ENCODE measurements at places on chromosomes 1 and 21. TPM values are rescaled to one million over a fixed set of nuclear protein-coding genes. Genes with fewer than 3 reads are reported as not detected.

The STX12 gene
- polyA plus RNA-seq, result 25.0 TPM

The TNFRSF25 gene
- not detected for polyA plus RNA-seq

The CAMTA1 gene
- 148 TPM for polyA plus RNA-seq

The RCSD1 gene
- 74.6 TPM for polyA plus RNA-seq

The H3-3A gene
- 421 TPM for polyA plus RNA-seq

The TMPRSS2 gene
- not detected for polyA plus RNA-seq

The LCE1F gene
- 0.96 TPM for polyA plus RNA-seq

GRCh38 chr1:23184212-23184934 is 15.7 kb upstream of the LUZP1 start:
- no peak for DNase-seq

GRCh38 chr1:42680055-42680454 is 2.2 kb upstream of the YBX1 start:
- DNase-seq, result no peak

GRCh38 chr1:225700164-225700821 is 47.4 kb upstream of the ENAH start:
- no peak for DNase-seq

DNA sequence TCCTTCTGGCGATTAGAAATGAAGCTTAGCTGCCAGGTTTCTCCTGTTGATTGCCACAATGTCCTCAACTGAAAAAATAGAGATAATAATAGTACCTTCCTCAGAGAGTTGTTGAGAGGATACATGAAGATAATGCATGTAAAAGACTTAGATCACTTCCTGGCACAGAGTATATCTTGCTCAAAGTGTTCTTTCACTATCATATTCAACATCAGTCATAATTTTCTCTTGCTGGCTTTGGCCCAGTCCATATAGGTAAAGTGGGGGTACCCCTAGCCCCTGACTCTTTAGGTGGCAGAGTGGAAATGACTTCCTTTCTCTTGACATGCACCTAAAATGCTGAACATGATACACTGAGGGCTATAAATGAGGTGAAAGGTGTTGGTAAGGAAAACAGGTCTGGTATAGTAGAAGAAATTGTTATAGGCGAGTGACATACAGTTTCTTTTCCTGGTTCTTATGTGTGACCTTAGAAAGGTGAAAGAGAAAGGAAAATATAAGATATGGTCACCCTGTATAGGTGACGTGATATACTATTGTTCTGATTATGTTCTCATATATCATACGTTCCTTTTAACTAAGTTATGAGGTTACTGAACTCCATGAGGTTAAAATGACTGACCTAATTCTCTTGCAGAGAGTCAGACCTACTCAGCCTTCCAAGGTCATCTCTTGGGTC is 209.9 kb upstream of the DEPDC1 start:
- no peak for DNase-seq

- DNase-seq, result no peak
These were observed at the start of gene FNBP1L for GRCh38 chr1:93447481-93448291. Gene FNBP1L (plus strand): TSS chr1:93448118. CDS start chr1:93448282, 164 bp downstream.

DNA sequence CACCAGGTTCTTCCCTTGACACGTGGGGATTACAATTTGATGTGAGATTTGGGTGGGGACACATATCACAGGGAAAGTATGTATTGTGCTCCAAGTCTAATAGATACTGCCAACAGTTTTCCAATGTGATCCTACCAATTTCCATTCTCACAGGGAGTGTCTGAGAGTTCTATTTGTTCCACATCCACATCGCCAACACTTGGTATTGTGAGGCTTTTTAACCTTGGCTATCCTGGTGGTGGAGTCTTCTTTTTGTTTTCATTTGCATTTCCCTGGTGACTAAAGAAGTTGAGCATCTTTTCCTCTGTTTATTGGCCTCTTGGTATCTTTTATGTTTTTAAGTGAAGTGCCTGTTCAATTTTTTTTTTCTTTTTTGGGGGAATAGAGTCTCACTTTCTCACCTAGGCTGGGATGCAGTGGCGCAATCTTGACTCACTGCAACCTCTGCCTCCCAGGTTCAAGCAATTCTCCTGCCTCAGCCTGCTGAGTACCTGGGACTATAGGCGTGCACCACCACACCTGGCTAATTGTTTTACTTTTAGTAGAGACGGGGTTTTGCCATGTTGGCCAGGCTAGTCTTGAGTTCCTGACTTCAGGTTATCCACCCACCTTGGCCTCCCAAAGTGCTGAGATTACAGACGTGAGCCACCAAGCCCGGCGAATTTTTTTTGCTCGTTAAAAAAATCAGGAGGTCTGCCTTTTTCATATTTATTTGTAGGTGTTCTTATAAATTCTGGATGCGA is 15.9 kb upstream of the PADI1 start:
- no peak for DNase-seq
